ENCODE measurements at places on chromosomes 2 and 18. TPM values are rescaled to one million over a fixed set of nuclear protein-coding genes. Genes with fewer than 3 reads are reported as not detected.

DNA sequence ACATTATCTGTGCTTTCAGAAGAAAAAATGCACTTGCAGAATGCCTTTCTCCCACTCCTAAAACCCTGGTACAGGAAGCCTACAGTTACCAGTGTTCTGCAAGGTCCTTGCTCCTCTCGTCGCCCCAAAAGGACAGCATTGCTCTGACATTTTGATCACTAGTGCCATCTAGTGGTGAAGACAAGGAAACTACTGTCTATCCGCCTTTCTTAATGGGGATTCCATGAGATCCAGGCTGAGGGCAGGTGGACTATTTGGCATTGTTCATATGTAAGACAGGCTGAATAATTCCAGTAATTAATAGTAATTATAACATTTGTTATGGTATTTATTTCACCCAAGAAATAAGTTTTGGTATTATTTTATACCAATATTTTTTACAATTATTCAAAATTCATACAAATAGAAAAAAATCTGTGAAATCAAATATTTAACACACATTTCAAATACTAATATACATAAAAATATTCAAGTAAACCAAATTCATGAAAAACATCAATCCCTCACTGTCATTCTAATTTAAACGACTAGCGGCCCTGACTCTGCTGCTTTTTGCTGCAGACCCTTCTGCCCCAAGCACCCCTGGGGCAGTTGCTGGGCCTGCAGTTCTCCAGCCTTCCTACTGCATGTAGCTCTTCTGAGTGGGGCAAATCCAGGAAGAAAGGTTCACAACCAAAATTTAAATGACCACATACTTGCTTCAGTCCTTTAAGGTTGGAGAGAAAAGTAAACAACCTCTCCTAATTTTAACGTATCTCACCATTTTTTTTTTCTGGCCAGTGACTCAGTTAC lies 19.0 kb downstream of the TPGS2 start:
- DNase-seq = peak; percentile 66

DNA sequence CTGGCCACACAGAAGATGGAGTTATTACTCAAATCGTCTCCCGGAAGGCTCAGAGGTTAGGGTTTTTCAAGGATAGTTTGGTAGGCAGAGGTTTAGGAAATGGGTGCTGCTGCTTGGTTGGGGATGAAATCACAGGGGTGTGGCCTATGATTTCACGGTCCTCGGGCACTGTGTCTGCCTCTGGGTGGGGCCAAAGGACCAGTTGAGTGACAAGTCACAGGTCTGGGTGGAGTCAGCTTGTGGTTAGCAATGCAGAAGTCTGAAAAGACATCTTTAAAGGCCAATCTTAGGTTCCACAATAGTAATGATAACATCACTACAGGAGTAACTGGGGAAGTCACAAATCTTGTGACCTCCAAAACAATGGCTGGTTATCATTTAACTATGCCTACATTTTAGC lies 387.8 kb downstream of the ZNF521 start:
- no peak for DNase-seq

GRCh38 chr2:69298261-69298660 lies 88.8 kb downstream of the GFPT1 start:
- DNase-seq = no peak

Gene SCYGR4
- polyA plus RNA-seq = not detected

Gene ASB18
- 3.7 TPM for polyA plus RNA-seq

- DNase-seq = no peak
Observed at GRCh38 chr18:62663731-62664336, 51.5 kb upstream of the PHLPP1 start.

GRCh38 chr2:205139822-205140463 lies 542.4 kb upstream of the NRP2 start:
- no peak for DNase-seq

- no peak for DNase-seq
Observed at GRCh38 chr2:74416778-74417177, 4.6 kb downstream of the C2orf81 start.

GRCh38 chr18:64208516-64208915 lies 59.6 kb upstream of the LINC00305 start:
- DNase-seq = no peak

- DNase-seq = no peak
Observed at GRCh38 chr18:21054252-21054821, 57.3 kb downstream of the ROCK1 start.

Gene MCFD2
- polyA plus RNA-seq = 51.1 TPM

GRCh38 chr18:8800445-8800844 lies 95.1 kb downstream of the MTCL1 start:
- peak; percentile 15 for DNase-seq

DNA sequence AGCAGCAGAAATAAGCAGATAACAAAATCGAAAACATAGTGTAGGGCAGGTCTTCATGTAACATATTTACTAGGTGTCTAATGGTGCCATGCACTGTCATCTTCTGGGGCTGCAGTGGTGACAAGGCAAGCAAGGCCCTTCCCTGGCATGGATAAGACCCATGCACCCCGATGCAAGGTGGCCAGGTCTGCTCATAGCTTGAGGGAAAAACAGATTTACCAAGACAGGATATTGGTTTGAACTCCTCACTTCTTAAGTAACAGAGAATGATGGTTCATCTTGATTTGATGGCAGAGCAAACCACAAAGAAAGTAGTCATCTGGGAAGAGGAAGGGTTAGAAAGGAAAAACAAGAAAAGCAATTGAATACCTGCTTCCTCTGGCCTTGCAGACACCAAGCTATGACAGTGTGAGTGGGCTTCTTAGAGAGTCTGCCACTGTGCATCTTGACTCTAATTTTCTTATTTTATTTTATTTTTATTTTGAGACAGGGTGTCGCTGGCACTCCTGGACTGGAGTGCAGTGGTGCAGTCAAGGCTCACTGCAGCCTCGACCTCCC lies 35.8 kb upstream of the EML6 start:
- DNase-seq = no peak

DNA sequence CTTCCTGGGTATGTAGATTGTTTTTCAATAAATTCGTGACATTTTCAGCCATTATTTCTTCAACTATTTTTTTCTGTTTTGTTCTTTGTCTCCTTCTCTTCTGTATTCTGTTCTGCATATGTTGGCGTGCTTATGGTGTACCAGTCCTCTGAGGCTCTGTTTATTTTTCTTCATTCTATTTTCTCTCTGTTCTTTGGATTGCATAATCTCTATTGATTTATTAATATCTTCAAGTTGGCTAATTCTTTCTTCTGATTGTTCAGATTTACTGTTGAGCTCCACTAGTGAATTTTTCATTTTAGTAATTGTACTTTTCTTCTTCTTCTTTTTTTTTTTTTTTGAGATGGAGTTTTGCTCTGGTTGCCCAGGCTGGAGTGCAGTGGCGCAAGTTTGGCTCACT lies 9.9 kb downstream of the GNLY start:
- DNase-seq = no peak

GRCh38 chr2:31359229-31359628 lies 55.3 kb downstream of the XDH start:
- no peak for DNase-seq

- DNase-seq = no peak
Observed at GRCh38 chr2:157825885-157826284, 50.2 kb downstream of the ACVR1 start.

DNA sequence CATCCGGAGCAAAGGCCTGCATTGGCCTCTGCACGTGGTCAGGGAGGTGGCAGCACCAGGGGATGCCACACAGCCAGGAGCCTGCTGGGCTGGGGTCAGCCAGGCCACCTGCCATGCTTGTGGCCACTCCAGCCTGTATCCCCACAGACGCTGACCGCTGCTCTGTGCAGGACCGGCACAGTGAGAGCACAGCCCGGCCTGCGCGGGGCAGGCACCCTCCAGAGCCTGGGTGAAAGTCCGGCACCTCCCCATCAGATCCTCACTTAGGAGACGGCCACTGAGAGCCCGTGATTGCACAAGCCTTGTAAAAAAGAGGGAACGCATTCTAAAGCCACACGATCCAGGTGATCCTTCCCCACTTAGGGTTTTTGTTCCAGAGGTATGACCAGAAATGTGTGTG lies 42.2 kb downstream of the TWIST2 start:
- no peak for DNase-seq

GRCh38 chr2:43345391-43345813 lies 119.0 kb upstream of the ZFP36L2 start:
- no peak for DNase-seq

DNA sequence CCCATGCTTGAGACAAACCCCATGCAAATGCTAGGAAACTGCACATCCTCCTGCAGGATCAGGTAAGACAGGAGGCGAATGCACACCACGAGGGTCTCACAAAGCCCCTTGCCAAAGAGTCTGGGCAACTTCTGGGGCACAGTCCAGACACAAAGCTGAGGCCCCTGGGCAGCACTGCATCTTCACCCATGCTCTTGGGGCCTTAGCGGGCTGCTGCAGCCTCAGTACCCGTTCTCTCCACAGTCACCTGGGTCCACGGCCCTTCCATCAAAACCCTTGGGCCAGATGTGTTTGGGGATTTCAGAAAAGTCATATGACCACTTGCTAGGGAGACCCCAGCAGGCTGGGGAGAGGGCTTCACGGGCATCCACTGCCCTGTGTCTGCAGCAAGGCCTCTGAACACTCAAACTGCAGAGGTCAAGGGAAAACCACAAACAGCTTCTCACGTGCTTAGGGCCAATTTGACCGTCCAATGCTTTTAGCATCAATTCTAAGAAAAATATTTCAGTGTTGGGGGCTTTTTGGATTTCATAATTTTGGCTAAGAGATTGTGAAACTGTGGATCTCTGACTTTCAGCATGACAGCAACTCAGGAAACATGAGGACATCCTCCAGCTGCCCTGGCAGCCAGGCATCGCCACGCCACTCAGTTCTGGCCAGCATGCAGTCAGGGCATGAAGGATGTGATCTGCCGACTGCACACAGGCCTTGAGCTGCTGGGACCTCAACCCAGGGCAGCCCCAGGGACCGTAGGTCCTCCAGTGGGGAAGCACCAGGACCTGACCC lies 20.0 kb downstream of the PASK start:
- no peak for DNase-seq

Gene ANXA4
- polyA plus RNA-seq = 33.8 TPM

GRCh38 chr2:96531872-96532505 lies 4.6 kb upstream of the ARID5A start:
- peak; percentile 95 for DNase-seq

DNA sequence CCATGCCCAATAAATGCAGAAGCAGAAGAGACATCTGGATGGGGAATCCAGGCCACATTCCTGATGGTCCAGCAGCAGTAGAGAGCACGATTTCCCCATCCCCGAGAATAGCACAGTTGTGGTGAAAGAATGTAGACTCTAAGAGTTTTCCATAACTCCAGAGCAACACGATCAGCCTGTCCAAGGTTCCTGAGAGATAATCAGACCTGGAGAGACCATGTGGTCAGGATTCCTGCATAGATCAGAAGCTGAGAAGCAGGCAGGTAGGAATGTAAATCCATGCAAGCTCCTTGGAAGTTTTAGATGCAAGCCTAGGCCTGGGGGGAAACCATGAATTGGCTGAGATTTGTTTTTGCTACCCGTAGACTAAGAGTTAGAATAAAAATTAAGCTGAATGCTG lies 34.2 kb upstream of the PTPRM start:
- DNase-seq = no peak

- DNase-seq = no peak
Observed at GRCh38 chr2:96965781-96966514, 20.4 kb downstream of the FAM178B start.

GRCh38 chr2:112923967-112924338 lies 13.0 kb downstream of the IL37 start:
- DNase-seq = no peak

GRCh38 chr2:54247115-54247514 lies 8.9 kb downstream of the TSPYL6 start:
- peak; percentile 37 for DNase-seq

DNA sequence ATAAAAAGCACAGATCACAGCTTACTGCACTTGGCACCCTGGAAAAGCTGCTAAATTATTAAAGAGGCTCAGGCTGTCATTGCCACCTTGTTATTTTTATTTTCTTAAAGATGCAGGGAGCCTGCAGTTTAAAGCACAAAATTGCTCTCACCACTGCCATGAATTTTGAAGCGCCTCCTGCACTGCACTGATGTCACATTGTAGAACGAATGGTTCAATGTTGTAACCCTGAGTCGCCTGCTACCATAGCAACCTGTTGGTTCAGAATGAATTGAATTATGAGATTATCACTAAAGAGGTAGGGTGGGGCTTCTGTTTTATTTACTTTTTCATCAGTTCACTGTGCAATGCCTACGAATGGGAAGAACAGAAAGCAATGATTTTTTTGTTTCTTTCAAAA lies 16.5 kb downstream of the SCG2 start:
- no peak for DNase-seq

Gene NDC80
- polyA plus RNA-seq = 17.5 TPM

GRCh38 chr2:95159690-95160449 lies at the start of gene ZNF514:
ZNF514 (minus strand) TSS chr2:95159848; CDS start chr2:95153253, 6,595 bp downstream.
- peak; percentile 59 for DNase-seq

- DNase-seq = no peak
Observed at GRCh38 chr2:146503366-146503765, 1341.5 kb upstream of the ACVR2A start.

- no peak for DNase-seq
Observed at GRCh38 chr2:54957321-54957999, 92.8 kb downstream of the RTN4 start.

DNA sequence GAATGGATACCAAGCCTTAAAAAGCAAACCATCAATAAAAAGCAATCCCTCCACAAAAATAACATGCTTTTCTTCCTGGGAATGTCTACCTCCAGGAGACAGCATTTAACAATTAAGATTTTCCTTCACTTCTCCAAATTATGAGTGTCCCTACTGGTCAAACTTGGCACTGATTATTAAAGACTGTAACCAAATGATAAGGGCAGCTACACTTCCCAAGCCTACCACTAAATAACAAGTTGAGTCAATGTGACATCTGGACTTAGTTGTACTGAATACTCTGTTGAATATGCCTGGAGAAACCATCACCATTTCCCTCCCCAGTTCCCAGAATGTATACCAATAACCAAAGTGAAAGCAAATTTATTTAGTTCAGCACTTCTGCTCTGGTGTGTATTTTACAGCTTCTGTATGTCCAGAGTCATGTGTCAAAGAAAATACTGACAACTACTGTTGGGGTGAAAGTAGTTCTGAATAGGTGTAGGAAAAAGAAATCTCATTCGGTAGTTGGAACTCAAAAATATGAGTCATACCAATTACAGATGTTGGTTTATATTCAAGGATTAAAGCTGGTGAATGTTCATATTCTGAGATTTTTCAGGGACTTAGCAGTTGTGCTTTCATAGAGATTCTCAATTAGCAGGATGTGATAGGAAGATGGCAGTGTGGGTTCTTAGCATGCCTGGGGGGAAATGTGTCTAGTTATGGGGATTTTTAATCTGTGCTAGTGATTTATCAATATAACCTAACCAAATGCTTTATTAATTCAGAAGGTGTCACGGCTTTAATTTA lies 1291.6 kb upstream of the GYPC start:
- DNase-seq = no peak

GRCh38 chr2:236161082-236161462 lies 7.1 kb downstream of the GBX2 start:
- DNase-seq = no peak

GRCh38 chr2:58006952-58007284 lies 39.7 kb upstream of the VRK2 start:
- no peak for DNase-seq

Gene TEX44
- polyA plus RNA-seq = not detected

Gene RAPGEF4
- polyA plus RNA-seq = 3.4 TPM

Gene TGFA
- polyA plus RNA-seq = 0.97 TPM

Gene CNRIP1
- polyA plus RNA-seq = 21.5 TPM
